ENCODE measurements at places on chromosomes 6 and 20.

DNA sequence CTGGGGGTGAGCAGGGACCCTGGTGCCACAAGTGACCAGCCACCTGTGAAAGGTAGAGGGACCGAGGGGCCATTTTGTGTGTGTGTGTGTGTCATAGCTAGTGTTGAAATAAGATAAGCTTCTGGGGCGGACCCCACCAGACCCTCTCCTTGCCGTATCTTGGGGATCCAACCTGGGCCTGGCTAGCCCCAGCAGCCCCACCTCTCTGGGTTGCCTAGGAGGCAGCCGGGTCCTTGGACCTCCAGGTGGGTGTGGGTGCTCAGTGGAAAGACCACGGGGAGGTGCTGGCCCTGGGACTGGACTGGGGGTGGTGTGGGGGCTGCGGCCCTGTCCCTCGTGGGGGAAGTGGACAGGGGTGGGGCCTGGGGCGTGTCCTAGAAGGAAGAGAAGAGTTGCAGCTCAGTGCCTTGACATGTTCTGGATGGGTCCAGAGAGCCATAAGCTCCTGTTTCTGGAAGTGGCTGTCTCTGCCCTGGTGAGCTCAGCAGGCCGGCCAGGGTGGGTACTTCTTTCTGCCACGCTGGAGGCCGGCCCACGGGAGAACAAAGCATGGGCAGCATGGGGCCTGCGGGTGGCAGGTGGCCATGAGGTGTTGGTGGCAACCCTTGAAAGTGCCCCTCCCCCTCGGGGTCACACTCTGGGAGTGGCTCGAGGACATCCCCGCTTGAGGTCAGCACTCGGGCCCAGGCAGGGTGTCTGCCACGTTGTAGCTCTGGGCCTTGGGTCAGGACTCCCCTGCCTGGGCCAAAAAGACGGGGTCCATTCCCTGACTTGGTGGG is 8.4 kb downstream of the RBBP8NL start:
- DNase-seq = no peak

DNA sequence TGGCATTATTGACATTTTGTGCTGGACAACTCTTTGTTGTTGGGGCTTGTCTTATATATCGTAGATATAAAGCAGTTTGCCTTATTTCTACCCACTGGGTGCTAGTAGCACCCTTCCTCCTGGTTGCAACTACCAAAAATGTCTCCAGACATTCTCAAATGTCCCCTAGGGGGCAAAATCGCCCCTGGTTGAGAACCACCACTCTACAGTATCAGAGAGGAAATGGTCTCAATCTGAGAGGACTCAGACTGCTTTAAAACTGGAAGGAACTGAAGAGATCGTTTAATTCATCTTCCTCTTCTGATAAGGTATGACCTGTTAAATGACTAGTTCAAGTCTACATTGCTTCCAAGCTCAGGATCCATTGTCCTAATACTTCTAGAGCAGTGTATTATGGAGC is 14.9 kb downstream of the SH3BGRL2 start:
- no peak for DNase-seq

DNA sequence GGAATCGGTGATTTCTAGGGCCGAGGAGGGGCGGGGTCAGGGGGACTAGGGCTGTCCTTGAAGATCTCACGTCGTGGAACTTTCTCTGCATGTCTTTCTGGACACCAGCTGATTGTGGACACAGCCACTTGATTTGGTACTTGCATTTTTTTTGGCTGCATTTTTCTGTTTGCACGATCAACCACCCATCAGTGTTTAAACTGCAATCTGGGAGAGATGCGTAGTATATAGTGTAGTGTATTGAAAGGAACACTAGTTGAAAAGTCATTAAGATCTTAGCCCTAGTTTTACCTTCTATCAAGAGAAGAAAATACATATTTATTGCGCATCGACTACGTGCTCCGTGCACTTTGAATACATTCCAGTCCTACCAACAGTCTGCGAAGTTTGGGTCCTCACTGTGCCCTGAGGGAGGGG is 657 bp downstream of the NT5DC1 start:
- no peak for DNase-seq

- no peak for DNase-seq
Observed at GRCh38 chr6:2543321-2543720, 207.4 kb downstream of the MYLK4 start.
